ENCODE measurements at places on chromosomes 4 and X.

DNA sequence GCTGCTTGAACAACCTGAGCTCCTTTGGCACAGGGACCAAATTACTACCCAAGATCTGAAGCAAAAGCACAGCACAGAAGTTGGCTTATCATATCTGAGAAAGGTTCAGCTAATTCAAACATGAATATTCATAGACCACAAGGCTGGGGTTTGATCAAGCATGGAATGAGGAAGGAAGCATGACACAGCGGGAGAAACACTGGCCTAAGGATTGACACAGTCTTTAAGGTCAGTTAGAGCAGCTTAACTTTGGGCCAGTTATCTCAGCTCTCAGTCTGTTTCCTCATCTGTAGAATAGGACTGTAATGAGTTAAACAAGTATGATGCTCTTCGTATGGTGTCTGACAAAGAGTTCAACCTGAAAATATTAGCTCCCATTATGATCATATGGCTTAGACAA lies 88.5 kb upstream of the CBR4 start:
- DNase-seq: no peak

DNA sequence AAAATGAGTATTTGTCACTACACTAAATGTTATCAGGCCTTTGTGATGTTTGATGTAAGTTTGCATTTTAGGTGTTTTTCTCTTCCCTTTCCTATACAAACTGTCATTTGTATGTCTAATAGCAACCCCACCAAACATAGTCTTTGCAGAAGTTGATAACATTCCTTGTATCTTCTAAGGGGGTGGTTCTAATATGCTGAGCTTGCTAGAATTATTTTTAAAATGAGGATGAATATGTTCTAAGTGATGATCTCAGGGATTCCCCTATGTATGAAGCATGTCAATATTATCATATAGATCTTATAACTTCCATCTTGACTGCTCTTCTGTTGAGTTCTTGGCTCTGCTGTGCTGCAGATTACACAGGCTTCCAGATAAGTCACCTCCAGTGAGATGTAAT lies 3.1 kb downstream of the CHM start:
- no peak for DNase-seq

- no peak for DNase-seq
These were observed 44.4 kb downstream of the IL13RA2 start for GRCh38 chrX:114973013-114973412.

DNA sequence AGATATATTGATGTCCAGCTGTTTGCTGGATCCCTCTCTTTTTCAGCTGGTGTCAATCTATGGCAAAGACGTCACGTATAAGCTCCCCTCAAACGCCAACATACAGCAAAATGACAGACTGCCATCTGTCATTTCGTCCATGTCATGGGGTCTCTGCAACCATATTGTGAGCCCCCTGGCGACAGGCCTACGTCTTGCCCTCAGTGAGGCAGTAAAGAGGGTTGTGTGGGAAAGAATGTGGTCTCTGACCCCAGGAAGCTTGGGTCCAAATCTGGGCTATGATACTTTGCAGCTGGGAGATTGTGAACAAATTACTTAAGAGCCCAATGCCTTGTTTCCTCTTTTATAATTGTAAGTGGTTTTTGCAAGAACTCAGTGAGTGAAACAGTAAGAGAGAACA lies 7.4 kb downstream of the SUPT20HL2 start:
- DNase-seq: no peak

GRCh38 chr4:1824746-1825145 lies 31.2 kb downstream of the LETM1 start:
- no peak for DNase-seq

- no peak for DNase-seq
These were observed 39.2 kb upstream of the HMX1 start for GRCh38 chr4:8910822-8911315.

GRCh38 chr4:21113496-21114223 lies 413.4 kb downstream of the PACRGL start:
- DNase-seq: no peak

GRCh38 chr4:16168144-16168543 lies 58.1 kb downstream of the TAPT1 start:
- no peak for DNase-seq

- no peak for DNase-seq
These were observed 112.6 kb upstream of the TBL1X start for GRCh38 chrX:9352243-9352642.

GRCh38 chr4:152351080-152351479 lies 184.8 kb downstream of the FBXW7 start:
- no peak for DNase-seq

DNA sequence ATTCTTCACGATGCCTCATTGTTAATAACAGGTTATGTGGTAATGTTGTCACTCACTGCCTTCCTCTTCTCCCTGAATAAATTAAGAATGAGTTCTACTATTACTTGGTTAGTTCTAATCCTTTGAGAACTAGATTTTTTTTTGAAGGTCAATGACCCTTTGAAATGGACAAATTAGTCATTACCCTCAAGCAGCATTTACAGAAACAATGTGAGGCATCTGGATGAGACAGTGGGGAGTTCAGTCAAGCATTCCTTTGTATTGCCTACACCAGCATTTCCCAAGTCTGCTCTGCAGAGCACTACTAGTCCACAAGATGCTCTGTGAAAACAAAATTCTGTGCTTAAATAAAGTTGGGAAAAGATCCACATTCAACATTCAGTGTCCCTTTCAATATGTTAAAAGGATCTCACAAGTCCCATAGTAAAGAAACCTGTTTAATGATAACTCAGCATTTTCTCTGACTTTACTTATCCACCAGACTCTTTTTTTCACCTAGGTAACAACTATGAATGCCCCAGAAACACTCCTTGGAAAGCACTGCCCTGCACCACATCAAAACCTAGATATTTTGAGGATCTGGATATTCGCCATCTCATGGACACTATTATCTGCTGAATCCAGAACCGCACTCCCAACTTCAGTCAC lies 60.6 kb downstream of the CHRDL1 start:
- no peak for DNase-seq

- DNase-seq: no peak
These were observed 35.5 kb upstream of the HMX1 start for GRCh38 chr4:8906991-8907595.

GRCh38 chrX:155027509-155028066 lies 944 bp downstream of the FUNDC2 start:
- no peak for DNase-seq

- no peak for DNase-seq
These were observed 79.4 kb upstream of the EFNB1 start for GRCh38 chrX:68749426-68749825.

GRCh38 chr4:123813901-123814300 lies 417.3 kb downstream of the SPRY1 start:
- DNase-seq: no peak

GRCh38 chrX:20063716-20064351 lies 52.9 kb downstream of the MAP7D2 start:
- no peak for DNase-seq

DNA sequence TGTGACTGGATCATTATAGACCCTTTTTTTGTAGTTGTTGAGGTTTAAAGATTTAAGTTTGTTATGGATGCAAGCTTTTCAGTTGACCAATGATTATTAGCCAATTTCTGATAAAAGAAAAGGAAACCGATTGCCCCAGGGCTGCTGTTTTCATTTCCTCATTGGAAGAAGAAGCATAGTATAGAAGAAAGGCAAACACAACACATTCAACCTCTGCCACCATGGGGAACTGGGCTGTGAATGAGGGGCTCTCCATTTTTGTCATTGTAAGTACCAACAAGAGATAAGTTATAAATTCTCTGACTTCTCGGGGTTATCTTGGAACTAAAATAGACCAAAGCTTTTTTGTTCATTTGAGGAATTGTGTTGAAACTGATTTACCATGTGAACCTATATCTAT lies at the start of gene CYBB:
TSS of gene CYBB (plus strand) at position 203 of the 400 bp plus-strand sequence. CDS start at position 222, 19 bp downstream.
- DNase-seq: no peak
